GM12891 (cell line): ENCODE measurements at places on chromosomes 3 and 15.

DNA sequence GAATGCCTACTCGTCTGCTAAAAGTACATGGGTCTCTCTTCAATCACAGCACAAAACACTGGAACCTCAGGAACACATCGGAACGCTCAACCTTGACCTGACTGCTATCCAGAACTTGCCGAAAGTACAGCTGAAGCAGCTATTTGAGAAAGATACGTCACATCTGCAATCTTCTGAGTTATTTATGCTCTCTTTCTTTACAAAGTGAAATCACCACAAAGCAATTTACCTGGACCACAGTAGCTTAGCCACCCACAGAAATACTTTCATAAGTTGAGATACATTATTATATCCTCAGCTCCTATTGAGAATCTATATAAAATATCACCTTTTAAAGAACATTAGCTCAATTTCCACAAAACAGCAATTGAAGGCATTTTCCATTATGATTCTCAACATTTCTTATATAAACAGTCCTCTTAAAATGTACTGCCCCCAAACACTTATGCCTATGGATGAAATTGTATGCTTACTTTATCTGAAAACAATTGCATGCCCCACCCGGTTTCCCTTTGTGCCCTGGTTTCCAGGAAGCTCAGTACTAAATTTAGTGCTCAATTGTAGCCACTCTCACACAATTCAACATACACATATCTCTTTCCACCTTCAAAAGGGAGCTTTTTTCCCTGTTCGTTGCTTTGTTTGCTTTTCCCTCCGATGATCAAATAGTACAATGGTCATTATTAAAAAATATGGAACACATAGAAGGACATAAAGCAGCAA lies 31.8 kb downstream of the HEG1 start:
- no peak for DNase-seq

- DNase-seq, result no peak
Observed at GRCh38 chr3:127258733-127259132, 29.1 kb downstream of the PRR20G start.

DNA sequence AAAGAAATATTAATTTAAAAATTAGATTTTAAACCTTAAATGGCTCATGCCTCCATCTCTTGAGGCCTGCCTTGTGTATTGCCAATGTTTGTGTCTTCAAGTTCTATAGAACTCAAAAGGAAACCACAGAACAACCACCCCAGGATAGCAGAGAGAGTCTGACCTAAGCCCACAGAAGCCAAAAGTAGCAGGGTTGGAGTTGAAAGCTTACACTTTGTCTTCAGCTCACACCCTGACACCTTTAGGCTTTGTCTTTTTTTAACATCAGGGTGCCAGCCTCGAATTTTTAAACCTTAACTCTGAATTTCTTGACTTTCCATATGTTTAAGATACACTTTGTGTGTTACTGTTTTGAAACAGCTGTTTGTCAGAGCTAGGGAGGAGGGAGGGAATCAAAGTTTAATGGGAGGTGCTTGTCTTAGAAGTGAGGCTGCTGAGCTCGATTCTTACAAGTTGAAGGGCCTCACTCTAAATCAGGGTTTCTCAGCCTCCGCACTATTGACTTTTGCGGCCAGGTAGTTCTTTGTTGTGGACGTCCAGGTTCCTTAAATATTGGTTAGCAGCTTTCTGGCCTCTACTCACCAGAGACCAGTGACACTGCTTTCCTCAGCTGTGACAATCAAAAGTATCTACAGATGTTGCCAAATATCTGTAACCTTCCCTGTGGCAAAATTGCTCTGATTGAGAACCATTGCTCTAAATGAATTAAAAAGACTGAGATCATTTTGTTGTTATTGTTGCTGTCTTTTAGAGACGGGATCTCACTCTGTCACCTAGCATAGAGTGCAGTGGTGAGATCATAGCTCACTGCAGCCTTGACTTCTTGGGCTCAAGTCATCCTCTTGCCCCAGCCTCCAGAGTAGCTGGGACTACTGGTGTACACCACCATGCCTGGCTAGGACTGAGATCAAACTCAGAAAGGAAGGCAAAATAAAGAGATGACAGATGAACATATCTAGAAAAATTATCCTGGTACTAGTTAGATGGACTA lies 139.2 kb upstream of the EOMES start:
- DNase-seq, result no peak

DNA sequence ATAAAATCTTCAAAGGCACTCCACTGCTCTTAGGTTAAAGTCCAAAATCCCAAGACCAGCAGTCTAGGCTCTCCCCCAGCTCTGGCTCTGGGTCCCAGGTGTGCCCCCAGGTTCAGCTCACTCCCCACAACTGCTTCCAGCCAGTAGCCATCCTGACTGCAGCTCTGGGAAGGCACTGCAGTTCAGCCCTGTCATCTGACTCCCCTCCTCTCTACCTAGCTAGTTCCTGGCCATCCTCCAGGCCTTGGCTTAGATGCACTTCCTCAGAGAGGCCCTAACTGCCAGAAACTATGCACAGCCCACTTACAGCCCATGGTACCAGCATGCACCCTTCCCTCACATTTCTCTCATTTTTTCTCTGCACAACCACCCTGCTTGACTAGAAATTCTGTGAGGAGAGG lies 25.5 kb downstream of the TBC1D2B start:
- no peak for DNase-seq

- DNase-seq, result no peak
Observed at GRCh38 chr15:80871858-80872257, 92.7 kb downstream of the CEMIP start.

- no peak for DNase-seq
Observed at GRCh38 chr3:4695846-4696245, 202.7 kb downstream of the ITPR1 start.

GRCh38 chr3:171760477-171760876 lies 49.8 kb downstream of the PLD1 start:
- no peak for DNase-seq

- no peak for DNase-seq
Observed at GRCh38 chr15:85496551-85497171, 116.3 kb downstream of the AKAP13 start.

DNA sequence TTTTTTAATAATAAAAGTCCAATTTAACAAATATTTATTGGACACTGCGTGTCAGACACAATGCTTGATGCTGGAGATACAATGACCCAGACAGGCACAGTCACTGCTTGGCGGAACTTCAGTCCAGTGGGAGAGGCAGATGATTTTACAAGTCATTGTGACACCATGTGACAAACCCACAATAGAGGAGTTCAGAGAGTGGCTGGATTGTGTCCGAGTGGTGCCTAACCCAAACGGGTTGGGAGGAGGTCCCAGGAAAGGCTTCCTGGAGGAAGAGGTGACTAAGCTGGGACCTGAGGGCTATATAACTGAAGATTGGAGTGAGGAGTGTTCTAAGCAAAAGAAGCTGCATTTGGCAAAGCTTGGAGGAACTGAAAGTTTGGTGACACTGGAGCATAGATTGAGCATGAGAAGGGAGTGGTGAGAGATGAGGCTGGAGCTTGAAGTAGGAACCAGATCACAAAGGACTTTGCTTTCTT lies 41.4 kb downstream of the CRTC3 start:
- no peak for DNase-seq

- no peak for DNase-seq
Observed at GRCh38 chr3:178223876-178224275, 312.4 kb upstream of the KCNMB2 start.

- peak; percentile 55 for DNase-seq
Observed at GRCh38 chr15:89486726-89487050, 9.7 kb downstream of the RHCG start.
